ENCODE measurements at places on chromosomes 13 and 19. TPM values are rescaled to one million over a fixed set of nuclear protein-coding genes. Genes with fewer than 3 reads are reported as not detected.

GRCh38 chr19:48815870-48816501, 5.2 kb upstream of the BCAT2 start:
- DNase-seq, result no peak

DNA sequence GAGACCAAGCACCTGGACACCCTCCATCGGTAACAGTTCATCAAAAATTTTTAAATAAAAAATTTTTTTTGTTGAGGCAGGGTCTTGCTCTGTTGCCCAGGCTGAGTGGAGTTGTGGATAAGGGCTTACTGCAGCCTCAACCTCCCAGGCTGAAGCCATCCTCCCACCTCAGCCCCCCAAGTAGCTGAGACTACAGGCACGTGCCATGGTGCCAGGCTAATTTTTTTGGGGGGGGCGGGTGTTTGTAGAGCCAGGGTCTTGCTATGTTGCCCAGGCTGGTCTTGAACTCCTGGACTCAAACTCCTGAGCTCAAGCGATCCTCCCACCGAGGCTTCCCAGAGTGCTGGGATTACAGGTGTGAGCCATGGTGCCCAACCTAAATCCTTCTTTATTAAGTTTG, 4.7 kb downstream of the LGALS7B start:
- no peak for DNase-seq

BRME1 gene
- total RNA-seq, result 3.7 TPM

DNA sequence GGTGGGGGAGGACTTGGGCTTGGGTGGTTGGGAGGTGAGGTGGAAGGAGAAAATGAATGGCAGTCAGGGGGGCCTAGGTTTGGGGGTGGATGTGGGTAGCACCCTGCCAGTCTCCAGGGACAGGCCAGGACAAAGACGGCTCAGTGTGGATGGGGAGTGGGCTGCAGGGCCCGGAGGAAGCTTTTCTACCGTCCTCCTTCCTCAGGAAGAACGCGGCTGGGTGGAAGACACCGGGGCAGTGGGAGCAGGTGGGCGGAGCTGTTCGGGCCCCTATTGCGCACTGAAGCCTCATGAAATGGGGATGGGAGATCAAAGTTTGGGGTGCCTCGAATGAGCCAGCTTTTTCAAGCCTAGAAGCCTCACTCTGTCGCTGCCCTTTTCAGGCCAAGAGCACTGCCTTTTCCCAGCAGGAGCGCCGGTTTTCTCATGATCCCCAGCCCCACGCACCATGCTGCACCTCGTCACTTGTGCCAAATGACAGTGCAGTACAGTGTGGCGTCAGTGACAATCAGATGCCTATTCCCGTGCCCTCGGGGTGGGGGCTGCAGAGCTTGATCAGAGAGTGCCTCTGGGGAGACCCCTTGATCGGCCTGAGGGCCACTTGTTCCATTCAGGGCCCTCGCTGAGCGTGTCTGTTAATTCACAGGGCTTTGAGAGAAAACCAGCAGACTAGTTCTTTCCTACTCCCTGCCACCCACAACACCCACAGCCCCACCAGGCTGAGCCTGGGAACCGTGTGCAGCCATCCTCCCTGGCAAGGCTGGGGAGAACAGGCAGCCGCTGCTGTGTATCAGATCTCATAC, 1.5 kb downstream of the CALM3 start:
- no peak for DNase-seq

DNA sequence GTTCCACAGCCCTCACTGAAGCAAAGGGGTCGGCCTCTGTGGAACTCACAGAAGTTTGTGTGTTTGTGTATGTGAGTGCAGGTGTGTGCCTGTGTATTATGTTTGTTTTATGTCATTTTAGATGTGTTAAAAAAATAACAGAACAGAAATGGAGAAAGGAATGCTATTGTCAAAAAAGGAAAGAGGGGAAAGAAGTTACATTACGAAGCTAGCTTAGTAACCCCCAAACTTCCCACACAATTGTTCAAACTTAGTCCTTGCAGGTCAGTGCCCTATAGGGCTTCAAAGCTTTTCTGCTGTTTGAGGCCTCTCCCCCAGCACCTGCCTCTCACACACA, 1505.6 kb upstream of the SLC10A2 start:
- DNase-seq, result no peak

NLRP5 gene
- not detected for total RNA-seq

DNA sequence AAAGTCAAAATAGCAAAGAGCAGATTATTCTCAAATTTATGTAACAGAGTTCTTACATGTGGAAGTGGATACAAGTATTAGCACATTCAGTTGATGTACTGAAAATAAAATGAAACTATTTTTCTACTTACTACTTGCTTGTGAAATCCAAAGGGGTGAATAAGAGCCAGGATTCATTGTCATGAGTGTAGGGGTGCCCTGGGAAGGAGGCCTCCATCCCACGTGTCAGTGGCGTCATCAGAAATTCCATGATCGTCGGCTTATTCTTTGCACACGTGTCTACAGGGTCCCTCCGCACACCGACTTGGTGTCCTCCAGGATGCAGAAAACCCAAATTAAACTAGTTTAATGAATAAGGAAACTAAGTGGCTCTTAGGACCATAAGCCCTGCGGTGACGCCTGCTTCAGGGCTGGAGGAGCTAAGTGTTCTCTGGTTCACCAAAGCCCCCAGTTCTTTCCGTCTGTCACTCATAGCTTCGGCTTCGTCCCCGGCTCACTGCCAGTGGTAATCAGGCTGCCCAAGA, 55.5 kb downstream of the IRS2 start:
- DNase-seq, result no peak

CCDC122 gene
- total RNA-seq, result 12.4 TPM

GRCh38 chr19:33414667-33415605, 41.4 kb downstream of the CEBPG start:
- no peak for DNase-seq

- DNase-seq, result no peak
These were observed 123.9 kb downstream of the SLITRK6 start for GRCh38 chr13:85675151-85675907.

DNA sequence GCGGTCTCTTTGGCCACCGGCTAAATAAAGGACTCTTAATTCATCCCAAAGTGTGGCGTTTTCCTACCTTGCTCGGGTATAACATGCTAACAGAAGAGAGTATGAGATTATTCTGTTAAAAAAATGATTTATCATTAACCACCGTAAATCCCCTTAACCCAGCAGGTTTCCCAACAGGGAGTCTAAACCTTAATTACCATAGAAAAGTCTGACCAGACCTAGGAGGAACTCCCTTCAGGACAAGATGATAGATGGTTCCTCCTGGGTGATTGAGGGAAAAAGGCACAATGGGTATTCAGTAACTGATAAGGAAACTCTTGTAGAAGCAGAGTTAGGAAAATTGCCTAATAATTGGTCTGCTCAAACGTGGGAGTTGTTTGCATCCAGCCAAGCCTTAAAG, 193.7 kb downstream of the ZNF737 start:
- DNase-seq, result no peak

- DNase-seq, result no peak
These were observed 107.8 kb downstream of the FOXO1 start for GRCh38 chr13:40558656-40559055.

PRR19 gene
- 2.2 TPM for total RNA-seq

DNA sequence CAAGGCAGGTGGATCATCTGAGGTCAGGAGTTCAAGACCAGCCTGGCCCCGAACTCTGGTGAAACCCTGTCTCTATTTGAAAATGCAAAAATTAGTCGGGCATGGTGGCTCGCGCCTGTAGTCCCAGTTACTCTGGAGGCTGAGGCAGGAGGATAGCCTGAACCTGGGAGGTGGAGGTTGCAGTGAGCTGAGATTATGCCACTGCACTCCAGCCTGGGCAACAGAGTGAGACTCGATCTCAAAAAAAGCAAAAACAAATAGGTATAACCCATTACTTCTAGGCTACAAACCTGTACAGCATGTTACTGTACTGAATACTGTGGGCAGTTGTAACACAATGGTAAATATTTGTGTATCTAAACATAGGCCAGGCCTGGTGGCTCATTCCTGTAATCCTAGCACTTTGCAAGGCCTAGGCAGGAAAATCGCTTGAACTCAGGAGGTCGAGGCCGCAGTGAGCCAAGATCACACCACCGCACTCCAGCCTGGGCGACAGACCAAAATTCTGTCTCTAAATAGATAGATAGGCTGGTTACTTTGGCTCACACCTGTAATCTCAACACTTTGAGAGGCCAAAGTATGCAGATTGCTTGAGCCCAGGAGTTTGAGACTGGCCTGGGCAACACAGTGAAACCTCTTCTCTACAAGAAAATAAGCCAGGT, 63.5 kb downstream of the MYO9B start:
- DNase-seq, result no peak

All from osteocyte (in vitro differentiated cells).